ENCODE measurements at places on chromosomes 4 and X.

DNA sequence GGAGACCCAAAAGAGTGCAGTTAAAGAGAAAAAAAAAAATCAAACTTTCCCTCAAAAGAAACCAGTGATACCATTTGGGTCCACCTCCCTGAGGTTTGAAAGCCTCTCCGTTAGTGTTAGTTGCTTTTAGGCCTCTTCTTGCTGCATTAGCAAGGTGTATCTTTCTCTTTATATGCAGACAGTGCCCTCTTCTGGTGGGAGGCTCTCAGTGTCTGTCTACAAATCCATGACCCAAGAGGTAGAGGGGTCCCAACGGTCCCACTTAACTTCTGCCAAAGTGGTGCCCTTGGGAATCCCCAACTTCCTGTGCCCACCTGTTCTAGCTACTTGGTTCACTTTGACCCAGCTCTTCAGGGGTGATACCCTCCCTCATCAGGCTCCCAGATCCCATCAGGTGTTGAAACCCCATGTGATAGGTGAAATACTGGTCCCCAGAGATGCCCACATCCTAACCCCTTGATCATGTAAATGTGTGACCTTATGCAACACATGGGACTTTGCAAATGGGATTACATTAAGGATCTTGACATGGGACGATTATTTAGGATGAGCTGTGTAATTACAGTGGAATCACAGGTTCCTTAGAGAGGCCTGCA, 63.7 kb upstream of the CD99 start:
- H3K4me3 ChIP-seq, result no peak overlapping the region
- H3K27me3 ChIP-seq, result no peaks in the 10 kb centered on the region
- peaks cover 51% of the 10 kb centered on the region for H3K36me3 ChIP-seq
- no peak for DNase-seq

GRCh38 chr4:149784018-149784417, 31.6 kb downstream of the IQCM start:
- no peaks in the 10 kb centered on the region for H3K4me1 ChIP-seq
- no peak overlapping the region for H3K4me3 ChIP-seq
- DNase-seq, result no peak
- no peak overlapping the region for H3K27ac ChIP-seq
- no peaks in the 10 kb centered on the region for H3K27me3 ChIP-seq
- H3K36me3 ChIP-seq, result no peaks in the 10 kb centered on the region

GRCh38 chr4:6079965-6080364, 61.7 kb upstream of the C4orf50 start:
- no peak for DNase-seq
- H3K27ac ChIP-seq, result no peak overlapping the region
- no peak overlapping the region for H3K4me3 ChIP-seq

DNA sequence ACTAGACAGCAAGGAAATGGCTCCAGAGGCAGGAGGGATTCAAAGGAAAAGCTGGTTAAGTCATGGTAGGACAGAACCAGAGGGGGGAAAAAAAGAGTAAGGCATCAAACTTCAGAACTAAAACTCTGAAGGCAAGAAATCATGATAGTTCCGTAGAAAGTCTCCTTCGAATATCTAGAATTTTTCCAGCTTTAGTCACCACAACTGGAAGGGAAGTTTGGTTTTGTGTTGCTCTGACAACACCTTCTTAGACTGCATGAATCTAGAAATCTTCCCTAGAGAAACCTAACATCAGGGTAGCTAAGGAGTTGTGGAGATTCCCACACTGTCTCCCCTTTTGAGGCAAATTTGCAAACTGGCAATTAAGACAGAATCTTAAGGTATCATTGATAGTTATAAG, 33.7 kb downstream of the AMMECR1 start:
- no peak overlapping the region for H3K27ac ChIP-seq
- H3K27me3 ChIP-seq, result no peaks in the 10 kb centered on the region
- no peaks in the 10 kb centered on the region for H3K36me3 ChIP-seq
- no peak overlapping the region for H3K4me3 ChIP-seq
- no peaks in the 10 kb centered on the region for H3K4me1 ChIP-seq
- DNase-seq, result no peak

DNA sequence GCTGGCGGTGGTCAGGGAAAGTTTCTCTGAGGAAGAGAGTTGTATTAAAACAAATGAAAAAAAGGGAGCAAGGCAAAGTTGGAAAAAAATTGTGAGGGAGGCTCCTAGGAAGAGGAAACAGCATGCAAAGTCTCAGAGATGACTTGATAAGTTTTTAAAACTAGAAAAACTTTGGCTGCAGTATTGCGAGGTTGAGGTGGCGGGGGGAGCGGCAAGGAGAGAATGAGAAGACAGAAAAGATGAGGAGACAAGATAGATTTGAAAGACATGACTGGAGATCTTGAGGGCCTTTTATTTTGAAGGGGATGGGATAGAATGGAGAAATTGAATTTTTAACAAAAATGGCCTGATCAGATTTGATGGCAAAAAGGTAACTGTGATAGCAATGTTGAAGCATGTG, 4.8 kb upstream of the UBE2D3 start:
- no peaks in the 10 kb centered on the region for H3K36me3 ChIP-seq
- H3K27me3 ChIP-seq, result no peaks in the 10 kb centered on the region
- H3K27ac ChIP-seq, result no peak overlapping the region
- DNase-seq, result no peak
- H3K4me3 ChIP-seq, result no peak overlapping the region
- H3K4me1 ChIP-seq, result peaks cover 14% of the 10 kb centered on the region

- no peak overlapping the region for H3K27ac ChIP-seq
- no peaks in the 10 kb centered on the region for H3K27me3 ChIP-seq
- H3K36me3 ChIP-seq, result peaks cover 6% of the 10 kb centered on the region
- H3K4me1 ChIP-seq, result peaks cover 95% of the 10 kb centered on the region
- no peak for DNase-seq
Measured at GRCh38 chr4:82362565-82362964, 11.2 kb downstream of the HNRNPD start.

GRCh38 chr4:6470502-6471306, 1.7 kb downstream of the PPP2R2C start:
- no peaks in the 10 kb centered on the region for H3K36me3 ChIP-seq
- H3K27me3 ChIP-seq, result no peaks in the 10 kb centered on the region
- H3K27ac ChIP-seq, result peak overlapping the region; percentile 60
- peaks cover 33% of the 10 kb centered on the region for H3K4me1 ChIP-seq
- peak overlapping the region; percentile 50 for H3K4me3 ChIP-seq

DNA sequence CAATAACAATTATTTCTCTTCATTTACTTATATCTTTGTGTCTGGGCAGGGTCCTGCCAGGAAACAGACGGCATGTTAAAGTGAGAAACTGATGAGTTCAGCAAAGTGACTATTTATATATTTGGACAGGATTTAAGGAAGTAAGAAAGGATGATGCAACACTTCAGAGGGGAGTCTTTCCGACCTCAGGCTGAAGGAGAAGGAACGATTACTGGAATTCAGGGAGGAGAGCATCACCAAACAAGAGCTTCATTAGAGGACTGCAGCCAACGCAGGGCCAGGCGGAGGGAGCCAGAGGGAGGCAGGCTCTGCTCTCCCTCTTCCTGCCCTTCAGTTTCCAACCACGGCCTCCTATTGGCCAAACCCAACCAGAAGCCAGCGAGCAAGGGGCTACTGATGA, 1.5 kb upstream of the TLR7 start:
- no peaks in the 10 kb centered on the region for H3K36me3 ChIP-seq
- no peak overlapping the region for H3K4me3 ChIP-seq
- H3K4me1 ChIP-seq, result no peaks in the 10 kb centered on the region
- H3K27me3 ChIP-seq, result no peaks in the 10 kb centered on the region

GRCh38 chrX:13774696-13775095, 40.1 kb downstream of the OFD1 start:
- H3K27me3 ChIP-seq, result no peaks in the 10 kb centered on the region
- peaks cover 6% of the 10 kb centered on the region for H3K36me3 ChIP-seq
- no peak overlapping the region for H3K27ac ChIP-seq
- no peak overlapping the region for H3K4me3 ChIP-seq
- no peaks in the 10 kb centered on the region for H3K4me1 ChIP-seq

DNA sequence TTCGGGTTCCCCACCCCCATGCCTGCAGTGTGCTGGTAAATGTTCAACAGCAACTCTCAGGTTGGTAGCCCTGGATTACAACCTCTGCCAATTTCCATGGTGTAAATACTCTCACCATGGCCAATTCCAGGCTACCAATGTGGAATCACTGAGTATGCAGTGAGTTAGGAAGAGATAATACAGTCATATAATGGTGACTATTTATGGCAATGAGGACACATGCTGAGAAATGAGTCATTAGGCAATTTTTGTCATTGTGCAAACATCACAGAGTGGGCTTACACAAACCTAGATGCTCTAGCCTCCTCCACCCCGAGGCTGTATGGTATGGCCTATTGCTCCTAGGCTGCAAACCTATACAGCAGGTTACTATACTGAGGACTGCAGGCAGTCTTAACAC, 4.6 kb upstream of the CLDN24 start:
- no peaks in the 10 kb centered on the region for H3K27me3 ChIP-seq
- no peaks in the 10 kb centered on the region for H3K36me3 ChIP-seq
- no peak overlapping the region for H3K4me3 ChIP-seq

DNA sequence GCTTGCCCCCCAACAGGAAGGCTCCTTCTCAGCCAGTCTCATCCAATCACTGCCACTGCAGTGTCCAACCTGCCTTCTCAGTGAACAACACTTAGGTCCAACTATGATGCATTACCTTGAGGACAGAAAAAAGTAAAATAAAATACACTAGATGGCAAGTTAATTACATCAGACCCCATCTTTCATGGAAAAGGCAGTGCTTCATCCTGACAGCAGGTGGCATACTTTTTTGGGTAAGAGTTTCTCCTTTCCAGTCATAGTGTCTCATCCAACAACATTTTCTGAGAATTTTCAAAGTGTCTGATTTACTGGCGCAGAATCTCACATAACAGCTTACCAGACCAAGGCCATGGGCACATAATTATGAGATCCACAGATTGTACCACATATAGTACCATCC, 1742.8 kb downstream of the PCDH7 start:
- no peak overlapping the region for H3K27ac ChIP-seq
- DNase-seq, result no peak
- H3K36me3 ChIP-seq, result no peaks in the 10 kb centered on the region
- H3K4me3 ChIP-seq, result no peak overlapping the region

DNA sequence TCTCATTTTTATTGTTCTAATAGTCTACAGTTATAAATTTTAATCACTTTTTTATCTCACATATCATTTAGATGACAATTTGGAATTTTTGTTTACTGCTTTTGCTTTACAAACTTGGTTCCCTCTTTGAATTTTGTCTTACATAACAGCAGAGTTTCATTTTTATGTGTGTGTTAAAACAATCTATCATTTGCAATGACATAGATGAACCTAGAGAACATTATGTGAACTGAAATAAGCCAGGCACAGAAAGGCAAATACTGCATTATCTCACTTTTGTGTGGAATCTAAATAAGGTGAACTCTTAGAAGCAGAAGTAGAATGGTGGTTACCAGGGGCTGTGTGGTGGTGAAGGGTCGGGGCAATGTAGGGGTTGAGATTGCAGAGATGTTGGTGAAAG, 170.7 kb downstream of the GASK1B start:
- no peaks in the 10 kb centered on the region for H3K36me3 ChIP-seq
- DNase-seq, result no peak
- no peaks in the 10 kb centered on the region for H3K27me3 ChIP-seq
- no peak overlapping the region for H3K4me3 ChIP-seq
- peaks cover 17% of the 10 kb centered on the region for H3K4me1 ChIP-seq
- no peak overlapping the region for H3K27ac ChIP-seq

GRCh38 chrX:100946299-100946927, 17.7 kb upstream of the XKRX start:
- no peaks in the 10 kb centered on the region for H3K4me1 ChIP-seq
- H3K36me3 ChIP-seq, result no peaks in the 10 kb centered on the region
- DNase-seq, result no peak
- no peaks in the 10 kb centered on the region for H3K27me3 ChIP-seq
- H3K4me3 ChIP-seq, result no peak overlapping the region
- no peak overlapping the region for H3K27ac ChIP-seq

- H3K4me3 ChIP-seq, result no peak overlapping the region
- H3K27me3 ChIP-seq, result no peaks in the 10 kb centered on the region
- H3K4me1 ChIP-seq, result peaks cover 7% of the 10 kb centered on the region
- no peak overlapping the region for H3K27ac ChIP-seq
- H3K36me3 ChIP-seq, result no peaks in the 10 kb centered on the region
Measured at GRCh38 chrX:65536291-65536690, 1.7 kb upstream of the LAS1L start.

DNA sequence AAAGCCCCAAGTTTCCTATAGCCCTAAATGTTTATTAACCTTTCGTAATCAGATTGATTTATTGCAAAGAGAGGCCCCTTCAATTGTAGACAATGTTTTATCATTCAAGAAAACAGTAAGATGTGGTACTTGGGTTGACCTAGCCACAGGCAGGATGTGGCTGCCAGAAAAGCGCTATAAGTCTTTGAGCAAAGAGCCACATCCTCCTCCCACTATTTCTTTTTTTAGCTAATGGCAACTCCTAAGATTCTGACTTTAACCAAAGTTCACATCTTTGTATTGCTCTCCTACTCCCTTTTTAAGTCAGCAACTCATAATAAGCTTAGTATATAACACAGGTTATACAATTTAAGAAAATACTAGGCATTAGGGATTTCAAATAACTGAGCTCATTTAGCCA, 70.7 kb upstream of the PPP3CA start:
- no peak for DNase-seq
- peaks cover 5% of the 10 kb centered on the region for H3K4me1 ChIP-seq
- H3K36me3 ChIP-seq, result no peaks in the 10 kb centered on the region

GRCh38 chrX:9647431-9647830, 118.2 kb downstream of the GPR143 start:
- H3K4me1 ChIP-seq, result peaks cover 11% of the 10 kb centered on the region
- no peak overlapping the region for H3K4me3 ChIP-seq
- DNase-seq, result no peak
- H3K36me3 ChIP-seq, result no peaks in the 10 kb centered on the region
- H3K27me3 ChIP-seq, result no peaks in the 10 kb centered on the region

GRCh38 chrX:23246001-23246400, 88.6 kb upstream of the PTCHD1 start:
- DNase-seq, result no peak
- no peaks in the 10 kb centered on the region for H3K36me3 ChIP-seq
- H3K4me3 ChIP-seq, result no peak overlapping the region
- no peak overlapping the region for H3K27ac ChIP-seq

- H3K27me3 ChIP-seq, result no peaks in the 10 kb centered on the region
- no peak overlapping the region for H3K4me3 ChIP-seq
- no peak for DNase-seq
- no peaks in the 10 kb centered on the region for H3K36me3 ChIP-seq
- H3K4me1 ChIP-seq, result peaks cover 12% of the 10 kb centered on the region
Measured at GRCh38 chr4:4446434-4446833, 59.5 kb downstream of the NSG1 start.

DNA sequence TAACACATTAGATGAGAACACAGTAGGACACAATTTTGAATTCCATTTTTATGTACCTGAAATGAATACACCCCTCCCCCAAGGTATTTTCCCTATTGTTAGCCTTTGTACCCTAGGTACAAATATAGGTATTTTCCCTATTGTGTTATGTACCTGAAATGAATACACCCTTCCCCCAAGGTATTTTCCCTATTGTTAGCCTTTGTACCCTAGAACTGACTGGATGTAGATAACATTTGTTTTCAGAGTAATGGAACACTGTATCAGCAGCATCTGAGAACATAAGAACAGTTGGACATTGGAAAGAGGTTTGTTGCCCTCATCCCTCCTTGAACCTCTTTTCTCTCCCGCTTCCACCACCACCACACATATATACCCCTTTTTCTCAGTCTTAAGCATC, 37.6 kb downstream of the YIPF6 start:
- H3K4me3 ChIP-seq, result no peak overlapping the region
- H3K36me3 ChIP-seq, result peaks cover 5% of the 10 kb centered on the region
- no peak for DNase-seq
- H3K27ac ChIP-seq, result no peak overlapping the region
- H3K27me3 ChIP-seq, result no peaks in the 10 kb centered on the region

GRCh38 chr4:165096776-165097175, 15.9 kb downstream of the TMEM192 start:
- H3K27ac ChIP-seq, result no peak overlapping the region
- no peak overlapping the region for H3K4me3 ChIP-seq
- no peaks in the 10 kb centered on the region for H3K27me3 ChIP-seq
- H3K4me1 ChIP-seq, result no peaks in the 10 kb centered on the region
